Bronchus fibroblast of lung (primary cell): ENCODE measurements at places on chromosomes 13 and 19. TPM values are rescaled to one million over a fixed set of nuclear protein-coding genes. Genes with fewer than 3 reads are reported as not detected.

The CCL25 gene
- not detected in 2 replicates for total RNA-seq

The KLK12 gene
- not detected in 2 replicates for total RNA-seq

The RGL3 gene
- not detected in 2 replicates for total RNA-seq

The CEACAM20 gene
- not detected in 2 replicates for total RNA-seq

The LILRB2 gene
- total RNA-seq = not detected in 2 replicates

The CGB2 gene
- total RNA-seq = 0.34 TPM in 1 of 2 replicates, not detected in the other

The NANOS3 gene
- not detected in 2 replicates for total RNA-seq

The ELSPBP1 gene
- total RNA-seq = not detected in 2 replicates

The NPAS1 gene
- total RNA-seq = 0.15 and 0.34 TPM in 2 replicates

The PRR19 gene
- total RNA-seq = 0.84 and 1.0 TPM in 2 replicates

The KLK7 gene
- not detected in 2 replicates for total RNA-seq

The GZMM gene
- 0.30 TPM in 1 of 2 replicates, not detected in the other for total RNA-seq

The RFPL4AL1 gene
- total RNA-seq = not detected in 2 replicates

The F10 gene
- total RNA-seq = 9.4 and 12.0 TPM in 2 replicates

The TMEM272 gene
- not detected in 2 replicates for total RNA-seq

The DOCK6 gene
- total RNA-seq = 7.1 and 10.8 TPM in 2 replicates

The ZNF470 gene
- 0.59 and 1.2 TPM in 2 replicates for total RNA-seq

The TLE2 gene
- 0.45 and 2.5 TPM in 2 replicates for total RNA-seq

The SSC5D gene
- 0.89 and 1.7 TPM in 2 replicates for total RNA-seq

The LPAR2 gene
- total RNA-seq = 3.9 and 4.2 TPM in 2 replicates

The LIG4 gene
- 4.8 and 5.5 TPM in 2 replicates for total RNA-seq

The ADM5 gene
- total RNA-seq = 0.67 and 0.74 TPM in 2 replicates

The FFAR2 gene
- not detected in 2 replicates for total RNA-seq

The SACS gene
- total RNA-seq = 27.4 and 28.4 TPM in 2 replicates

The ZGLP1 gene
- total RNA-seq = 0.59 and 0.67 TPM in 2 replicates

The ZFP82 gene
- total RNA-seq = 1.8 and 2.4 TPM in 2 replicates

The BRME1 gene
- under 0.01 and 0.17 TPM in 2 replicates for total RNA-seq

The MYO1F gene
- 0.15 and 1.0 TPM in 2 replicates for total RNA-seq

The CEACAM7 gene
- total RNA-seq = not detected in 2 replicates

The CACNG7 gene
- total RNA-seq = 0.17 and 0.74 TPM in 2 replicates

The PPP2R1A gene
- 193 and 196 TPM in 2 replicates for total RNA-seq

The SWSAP1 gene
- total RNA-seq = 1.7 and 2.1 TPM in 2 replicates
